Spleen (tissue), 13 donors: ENCODE measurements at places on chromosomes 13 and 19. TPM values are rescaled to one million over a fixed set of nuclear protein-coding genes. Genes with fewer than 3 reads are reported as not detected.

Gene ZNF534
- total RNA-seq, result not detected

DNA sequence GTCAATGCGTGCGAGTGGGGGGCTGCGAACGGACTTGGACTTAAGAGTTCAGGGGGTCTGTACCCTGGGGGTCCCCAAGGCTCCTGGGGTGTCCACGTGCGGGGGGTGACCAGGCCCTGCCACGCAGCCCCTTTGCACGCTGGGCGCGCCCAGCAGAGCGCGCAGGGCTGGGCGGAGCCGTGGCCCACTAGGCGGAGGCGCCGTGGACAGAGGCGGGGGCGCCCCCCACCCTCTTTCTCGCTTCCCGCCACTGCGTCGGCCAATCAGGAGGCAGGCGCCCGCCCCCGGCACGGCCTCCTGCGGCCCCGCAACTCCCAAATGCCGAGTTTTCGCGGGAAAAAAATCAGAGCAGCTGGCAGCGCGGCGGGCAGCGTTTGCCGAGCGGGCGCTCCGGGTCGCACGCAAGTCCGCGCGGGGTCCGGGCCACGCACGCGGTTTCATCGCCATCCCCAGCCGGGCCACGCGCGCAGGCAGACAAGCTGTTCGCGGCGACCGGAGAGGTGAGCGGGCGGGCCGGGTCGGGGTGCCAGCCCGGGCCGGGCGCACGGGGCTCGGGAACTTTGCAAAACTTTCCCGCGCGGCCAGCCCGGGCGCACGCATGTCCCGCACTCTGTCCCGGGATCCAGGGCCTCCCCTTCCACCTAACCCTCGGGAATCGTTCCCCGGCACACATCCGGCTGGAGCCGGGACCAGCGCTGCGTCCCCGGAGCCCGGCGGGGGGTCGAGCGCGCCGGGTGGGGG, at the start of gene UHRF1:
TSS of gene UHRF1 (plus strand) at position 346 of the 741 bp plus-strand sequence. CDS start 1,385 bp downstream, outside the sequence.
- no peak for DNase-seq

GRCh38 chr13:82467626-82468025, 1414.6 kb downstream of the SLITRK1 start:
- no peak for DNase-seq

Gene KLK1
- total RNA-seq, result 1.3 TPM

DNA sequence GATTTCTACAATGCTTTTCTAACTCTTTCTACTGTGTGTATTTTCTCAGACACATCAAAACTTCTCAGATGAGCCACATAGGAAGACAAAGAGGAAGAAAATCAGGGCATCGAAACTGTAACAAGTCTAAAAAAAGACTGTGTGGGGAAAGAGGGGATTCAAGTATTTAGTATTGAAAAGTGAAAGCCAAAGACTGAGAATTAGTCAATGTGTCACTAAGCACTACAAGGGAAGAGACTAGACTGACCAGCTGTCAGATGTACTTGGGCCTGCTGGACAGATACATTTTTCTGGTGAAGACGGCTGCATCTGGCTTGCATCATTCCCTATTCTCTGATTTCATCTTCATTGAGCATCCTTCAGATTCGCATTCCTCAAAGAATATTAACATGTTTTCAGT, 25.4 kb downstream of the COMMD6 start:
- no peak for DNase-seq

Gene CGB2
- not detected for total RNA-seq

GRCh38 chr13:108833531-108833930, 204.1 kb downstream of the MYO16 start:
- DNase-seq, result no peak

- DNase-seq, result no peak
Observed at GRCh38 chr13:92459306-92459705, 767.3 kb upstream of the GPC6 start.
